ENCODE measurements at places on chromosomes 3 and 15.

GRCh38 chr3:54621184-54621583, 306.7 kb downstream of the LRTM1 start:
- DNase-seq: no peak

GRCh38 chr3:112061152-112061551, 25.0 kb upstream of the C3orf52 start:
- no peak for DNase-seq

GRCh38 chr3:30319713-30320112, 286.7 kb upstream of the TGFBR2 start:
- DNase-seq: no peak

GRCh38 chr3:150293401-150294001, 114.6 kb upstream of the TSC22D2 start:
- no peak for DNase-seq

DNA sequence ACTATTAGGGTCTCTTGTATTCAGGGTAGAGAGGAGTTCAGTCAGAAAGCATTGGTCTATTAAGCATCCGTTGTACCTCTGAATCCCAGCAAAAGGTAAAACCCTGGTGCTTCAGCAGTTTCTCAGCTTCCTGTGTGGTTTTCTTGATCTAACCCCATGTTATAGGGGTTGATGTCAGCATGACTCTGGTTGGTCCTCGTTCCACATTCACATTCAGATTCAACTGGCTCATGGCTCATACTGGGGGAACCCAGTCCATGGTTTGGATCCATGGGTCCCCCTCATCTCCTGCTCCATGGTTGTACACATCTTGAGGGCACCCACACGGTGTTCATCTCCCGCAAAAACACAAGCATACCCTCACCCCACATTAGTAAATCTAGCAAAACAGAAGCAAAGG, 47.7 kb upstream of the C2CD4B start:
- DNase-seq: peak; percentile 48

DNA sequence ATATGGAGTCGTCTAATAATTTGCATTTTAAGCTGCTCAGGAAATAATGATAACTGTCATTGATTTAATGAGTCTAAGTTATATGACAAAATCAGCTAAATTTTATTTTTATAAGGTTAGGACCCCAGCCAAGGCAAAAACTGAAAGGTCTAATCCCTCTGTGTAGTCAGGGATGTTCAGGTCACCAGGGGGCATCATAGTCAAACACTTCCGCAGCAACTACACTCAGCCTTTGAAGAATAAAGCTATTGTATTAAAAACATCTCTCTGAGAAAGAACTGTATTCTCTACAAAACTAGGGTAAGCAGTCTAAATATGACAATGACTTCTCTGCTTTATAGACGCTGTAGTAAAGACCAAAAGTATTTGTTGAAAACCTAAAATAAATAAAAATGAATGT, 15.0 kb downstream of the INTS14 start:
- DNase-seq: no peak

DNA sequence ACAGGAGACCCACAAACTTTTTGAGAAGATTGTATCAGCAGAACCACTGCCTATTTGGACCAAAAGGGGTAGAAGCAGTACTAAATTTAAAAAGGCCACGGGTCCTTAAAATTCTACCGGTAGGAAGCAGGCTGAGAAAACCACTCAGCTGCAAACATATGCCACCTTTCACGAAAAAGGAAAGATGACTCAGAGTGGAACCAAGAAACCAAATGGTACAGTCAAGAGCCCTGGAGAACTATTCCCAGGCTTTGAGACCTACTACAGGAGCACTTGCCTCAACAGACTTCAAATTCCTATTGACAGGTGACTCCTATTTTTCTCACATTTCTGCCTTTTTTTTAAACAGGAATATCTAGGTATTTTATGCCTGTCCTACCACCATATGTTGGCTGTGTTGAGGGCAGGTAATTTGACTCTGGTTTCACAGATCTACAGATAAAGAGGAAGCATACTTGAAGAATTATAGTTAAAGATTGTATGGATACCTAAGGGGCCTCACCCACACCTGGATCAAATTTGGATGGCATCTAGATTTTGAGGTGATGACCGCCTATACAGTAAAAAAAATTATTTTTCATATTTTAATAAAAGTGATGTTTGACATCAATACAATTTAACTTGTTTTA, 10.1 kb downstream of the GOLIM4 start:
- DNase-seq: no peak

DNA sequence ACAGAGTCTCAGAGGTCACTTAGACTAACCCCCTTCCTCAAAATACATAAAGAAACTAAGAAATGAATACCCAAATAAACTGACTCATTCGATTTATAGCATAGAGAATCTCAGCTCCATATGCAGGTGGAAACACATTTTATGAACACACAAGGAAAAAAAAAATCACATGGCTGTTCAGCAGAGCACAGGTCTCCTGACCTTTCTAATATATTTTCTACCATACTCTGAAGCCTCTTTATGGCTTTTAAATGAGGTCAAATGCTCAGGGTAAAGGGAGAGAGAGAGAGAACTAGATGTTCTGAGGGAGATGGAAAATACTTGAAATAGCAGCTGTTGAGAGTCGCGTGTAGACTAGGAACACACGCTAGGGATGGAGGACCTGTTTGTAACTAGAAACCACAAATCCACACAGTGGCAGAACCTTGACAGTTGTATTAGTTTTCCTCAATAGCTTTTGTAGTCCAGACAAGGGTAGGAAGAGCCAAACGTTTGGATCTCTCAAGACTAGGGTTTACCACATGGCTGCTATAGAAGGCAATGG, 165.3 kb downstream of the FMN1 start:
- no peak for DNase-seq

GRCh38 chr15:63971427-63971805, 74.9 kb downstream of the DAPK2 start:
- DNase-seq: peak; percentile 40

GRCh38 chr3:61665987-61666386, 104.6 kb downstream of the PTPRG start:
- no peak for DNase-seq

DNA sequence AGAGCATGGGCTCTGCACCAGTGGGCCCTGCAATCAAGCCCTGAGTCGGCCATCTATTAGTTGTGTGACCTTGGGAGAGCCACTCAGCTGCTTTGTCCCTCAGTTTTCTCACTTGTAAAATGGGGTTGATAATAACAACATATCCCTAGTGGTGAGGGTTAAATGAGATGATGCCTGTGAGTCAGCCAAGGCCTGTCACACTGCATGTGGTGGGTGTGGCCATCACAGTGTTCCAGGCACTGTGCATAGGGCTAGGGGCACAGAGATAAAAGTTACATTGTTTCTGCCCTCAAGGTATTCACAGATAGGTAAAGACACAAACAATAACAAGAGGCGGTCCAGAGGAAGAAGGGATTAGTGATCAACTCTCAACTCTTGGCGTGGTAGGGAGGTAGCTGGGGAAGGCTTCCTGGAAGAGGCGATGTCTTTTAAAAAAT, 19.5 kb downstream of the SMAD6 start:
- no peak for DNase-seq

DNA sequence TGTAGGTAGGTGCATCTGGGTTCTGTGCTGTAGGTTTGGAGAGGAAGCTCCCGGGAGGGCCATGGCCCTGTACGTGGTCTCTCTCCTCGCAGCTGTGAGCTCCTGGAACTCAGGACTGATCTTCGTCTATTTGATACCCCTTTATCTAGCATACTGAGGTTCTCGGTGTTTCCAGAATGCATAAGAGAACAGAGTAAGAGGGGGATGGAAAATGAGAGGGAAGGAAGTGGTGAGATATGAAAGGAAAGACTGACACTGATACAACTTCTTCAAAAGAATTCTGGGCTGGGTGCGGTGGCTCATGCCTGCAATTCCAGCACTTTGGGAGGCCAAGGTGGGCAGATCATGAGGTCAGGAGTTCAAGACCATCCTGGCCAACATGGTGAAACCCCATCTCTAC, 90.7 kb downstream of the CHRD start:
- DNase-seq: no peak

GRCh38 chr3:21446027-21446426, 305.0 kb downstream of the ZNF385D start:
- DNase-seq: no peak

- DNase-seq: no peak
Measured at GRCh38 chr3:128906031-128906803, 26.8 kb downstream of the ACAD9 start.

- no peak for DNase-seq
Measured at GRCh38 chr3:52401551-52401950, 43.4 kb downstream of the SEMA3G start.

- DNase-seq: no peak
Measured at GRCh38 chr3:105444725-105445124, 78.0 kb downstream of the ALCAM start.

DNA sequence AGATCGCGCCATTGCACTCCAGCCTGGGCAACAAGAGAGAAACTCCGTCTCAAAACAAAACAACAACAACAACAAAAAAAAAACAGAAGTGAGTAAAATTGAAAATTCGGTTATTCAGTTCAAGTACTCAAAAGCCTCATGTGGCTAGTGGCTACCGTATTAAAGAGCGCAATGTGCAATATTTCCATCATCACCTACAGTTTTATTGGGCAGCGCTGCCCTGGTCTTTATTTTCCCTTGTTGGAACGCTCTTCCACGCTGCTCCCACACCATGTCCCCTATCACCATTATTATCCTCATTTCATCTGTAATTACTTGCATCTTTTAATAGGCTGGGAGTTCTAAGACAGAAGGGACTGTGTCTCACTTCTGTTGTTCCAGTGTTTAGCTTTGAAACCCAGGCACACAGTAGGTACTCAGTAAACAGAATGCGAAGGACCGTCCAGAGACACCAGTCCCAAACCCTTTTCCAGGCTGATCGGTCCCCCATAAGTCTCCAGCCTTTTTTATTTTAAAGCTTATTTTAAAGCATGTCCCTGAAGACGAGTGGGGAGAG, 423 bp upstream of the HACD3 start:
- DNase-seq: no peak

DNA sequence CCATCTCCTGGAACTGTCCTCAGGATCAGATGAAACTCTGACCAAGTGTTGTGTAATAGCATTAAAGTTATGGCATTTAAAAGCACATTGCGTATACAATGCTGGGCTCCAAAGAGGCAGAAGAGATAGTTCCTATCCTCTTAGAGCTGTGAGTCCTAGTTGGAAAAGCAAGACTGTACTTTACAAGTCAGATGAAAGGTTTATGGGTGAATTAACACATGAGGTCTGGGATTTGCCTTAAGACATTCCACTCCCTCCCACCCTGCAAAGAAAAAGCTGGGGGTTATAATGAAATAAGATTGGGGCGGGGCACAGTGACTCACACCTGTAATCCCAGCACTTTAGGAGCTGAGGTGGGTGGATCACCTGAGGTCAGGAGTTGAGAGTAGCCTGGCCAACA, 35.6 kb downstream of the SNAPC5 start:
- no peak for DNase-seq

DNA sequence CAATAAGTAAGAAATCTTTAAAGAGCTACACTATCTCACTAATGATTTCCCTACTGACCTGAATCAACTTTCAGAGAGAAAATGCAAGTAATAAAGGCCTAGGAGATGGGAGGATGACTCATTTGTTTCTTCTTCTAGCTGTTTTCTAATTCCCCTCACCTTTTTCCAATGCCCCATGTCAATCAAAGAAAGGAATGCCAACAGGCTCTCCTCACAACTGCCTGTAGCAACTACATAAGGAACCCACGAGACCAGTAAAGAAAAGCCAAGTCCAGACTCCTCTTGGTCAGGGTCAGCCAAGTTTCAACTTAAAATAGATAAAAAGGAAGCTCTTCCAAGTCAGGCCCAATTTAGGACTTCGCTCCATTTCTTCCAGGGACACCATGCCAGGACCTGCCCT, 201.9 kb downstream of the TNIK start:
- no peak for DNase-seq

DNA sequence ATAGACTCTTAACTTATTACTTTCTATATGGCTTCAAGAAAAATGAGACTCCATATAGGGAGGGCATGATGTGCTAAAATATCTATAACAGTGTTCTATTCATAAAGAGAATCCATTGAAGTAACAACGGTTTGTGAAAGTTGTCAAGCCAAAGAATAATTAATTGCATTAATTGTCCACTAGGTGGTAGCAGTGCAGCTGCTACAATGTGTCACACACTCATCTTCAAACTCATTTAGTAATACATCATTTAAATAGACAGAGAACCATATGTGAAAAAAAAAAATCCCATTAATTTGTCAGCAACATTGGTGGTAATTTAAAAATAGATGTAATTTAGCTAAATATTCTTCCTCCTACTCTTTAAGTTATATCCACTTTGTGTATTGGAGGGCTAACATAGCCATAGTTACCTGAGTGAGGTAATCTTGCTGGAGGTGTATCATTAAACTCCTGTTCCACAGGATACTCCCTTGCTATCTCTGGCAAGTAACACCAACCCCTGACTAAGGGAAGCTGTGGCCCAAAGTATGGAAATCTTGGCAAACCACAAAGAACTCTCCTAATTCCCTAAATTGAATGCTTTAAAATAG, 3.7 kb upstream of the CPA3 start:
- peak; percentile 60 for DNase-seq

DNA sequence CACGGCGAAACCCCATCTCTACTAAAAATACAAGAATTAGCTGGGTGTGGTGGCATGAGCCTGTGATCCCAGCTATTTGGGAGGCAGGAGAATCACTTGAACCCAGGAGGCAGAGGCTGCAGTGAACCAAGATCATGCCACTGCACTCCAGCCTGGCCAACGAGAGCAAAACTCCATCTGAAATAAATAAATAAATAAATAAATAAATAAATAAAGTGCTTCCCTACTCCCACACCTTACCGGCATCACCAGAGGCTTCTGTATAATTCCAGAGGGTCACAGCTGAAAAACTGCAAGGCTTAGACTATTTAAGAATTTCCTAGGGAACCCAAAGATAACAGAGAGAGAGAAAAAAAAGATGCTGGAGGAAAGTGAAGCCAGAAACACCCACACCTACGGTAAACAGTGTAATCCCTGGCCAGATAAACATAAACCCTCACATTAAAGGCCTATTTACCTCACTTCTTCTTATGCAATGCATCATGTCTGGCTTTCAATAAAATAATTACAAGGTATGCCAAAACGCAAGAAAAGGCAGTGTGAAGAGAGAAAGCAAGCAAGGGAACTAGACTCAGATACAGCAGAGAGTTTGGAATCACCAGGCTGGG, 15.0 kb upstream of the TRPM1 start:
- no peak for DNase-seq
